ENCODE measurements at places on chromosomes 12 and 14.

- DNase-seq, result no peak
These were observed 37.1 kb upstream of the AMN1 start for GRCh38 chr12:31765931-31766330.

- DNase-seq, result peak; percentile 82
These were observed 194.0 kb downstream of the ZFP36L1 start for GRCh38 chr14:68598621-68599447.

- no peak for DNase-seq
These were observed 169.5 kb upstream of the RTL1 start for GRCh38 chr14:101072945-101073597.

DNA sequence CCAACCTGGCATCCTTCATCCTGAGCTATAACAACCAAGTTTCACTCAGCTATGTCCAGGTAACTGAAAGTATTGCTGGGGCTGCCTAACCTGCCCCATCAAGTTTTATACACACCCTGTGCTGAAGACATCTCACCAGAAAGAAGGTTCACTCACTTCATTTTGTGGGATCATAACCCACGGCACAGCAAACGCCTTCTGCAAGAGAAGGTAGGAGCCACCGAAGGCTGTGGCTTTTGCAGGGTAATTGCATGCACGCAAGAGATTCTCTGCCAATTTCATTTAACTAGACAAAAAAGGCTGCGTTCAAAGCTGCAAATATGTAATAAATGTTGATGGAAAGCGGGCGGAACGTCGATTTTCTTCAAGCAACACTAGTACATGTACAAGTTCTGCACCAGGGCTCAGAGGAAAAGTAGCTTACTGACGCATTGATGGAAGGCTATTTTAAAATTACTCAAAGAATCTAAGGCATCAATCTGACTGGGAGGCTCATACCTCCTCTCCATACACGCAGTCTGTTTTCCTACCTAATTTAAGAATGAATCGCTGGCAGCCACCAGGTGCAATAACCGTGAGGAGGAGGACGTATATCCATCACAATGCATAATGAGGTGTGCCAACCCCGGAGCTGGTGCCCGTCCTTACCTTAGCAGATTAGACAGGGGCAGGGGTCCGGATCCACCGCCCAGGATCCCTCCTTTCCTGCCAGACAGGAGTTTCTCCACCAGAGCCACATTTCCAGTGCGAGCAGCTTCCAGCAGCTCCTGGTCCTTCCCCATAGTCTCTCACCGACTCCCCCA lies 1.1 kb downstream of the ANKS1B start:
- no peak for DNase-seq

- no peak for DNase-seq
These were observed 34.4 kb downstream of the ITPR2 start for GRCh38 chr12:26798640-26799039.

DNA sequence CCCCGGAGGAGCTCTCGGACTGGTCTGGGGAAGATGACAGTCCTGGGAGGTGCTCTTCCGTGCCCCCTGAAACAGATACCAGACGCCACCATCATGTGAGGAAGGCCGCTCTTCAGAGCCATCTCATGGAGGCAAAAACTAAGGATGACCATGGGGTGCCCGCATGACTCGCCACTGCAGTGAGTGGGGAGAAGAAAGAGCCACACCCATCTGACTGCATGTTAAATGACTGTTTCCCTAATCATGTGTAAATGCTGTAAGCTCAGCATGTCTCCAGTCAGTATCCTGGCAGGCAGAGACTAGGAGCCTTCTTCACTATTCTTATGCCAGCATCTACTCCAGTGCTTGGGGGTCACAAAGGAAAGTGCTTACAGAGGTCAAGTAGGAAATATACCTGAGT lies 4.0 kb downstream of the STON2 start:
- DNase-seq, result no peak

DNA sequence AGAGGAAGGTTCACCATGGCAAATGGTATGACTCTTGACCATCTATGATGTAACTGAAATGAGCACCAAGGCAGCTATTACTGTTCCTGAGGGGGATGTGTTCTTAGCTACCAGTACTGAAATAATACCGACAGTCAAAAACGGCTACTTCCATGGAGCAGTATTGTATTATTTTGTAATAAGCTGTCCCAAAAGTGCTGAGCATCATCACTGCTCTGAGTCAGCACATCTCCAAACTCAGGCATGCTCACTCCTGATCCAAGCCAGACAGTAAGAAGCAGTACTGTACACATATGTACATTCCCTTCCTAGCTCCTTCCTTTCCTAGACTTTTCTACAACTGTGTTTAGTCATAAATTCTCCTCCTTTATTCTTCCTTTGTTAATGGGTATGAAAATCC lies 8.6 kb downstream of the VTI1B start:
- DNase-seq, result no peak

DNA sequence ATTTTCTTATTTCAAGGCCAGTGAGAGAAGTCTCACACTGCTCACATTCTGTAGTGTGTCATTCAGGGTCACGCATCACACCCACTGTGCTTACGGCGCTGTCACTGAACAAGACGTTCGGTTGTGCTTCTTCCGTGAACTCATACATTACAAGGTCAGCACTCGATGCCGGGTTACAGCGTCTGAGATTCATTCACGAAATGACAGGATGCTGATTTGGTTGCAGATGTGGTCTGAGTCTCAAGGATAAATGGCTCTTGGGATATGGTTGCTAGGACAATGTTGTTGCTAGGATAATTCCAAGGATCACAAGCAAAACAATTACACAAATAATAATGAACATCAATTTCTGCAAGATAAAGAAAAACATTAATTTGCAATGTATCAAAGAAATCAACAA lies 47.4 kb downstream of the STX2 start:
- no peak for DNase-seq

- DNase-seq, result no peak
These were observed 21.1 kb downstream of the CHGA start for GRCh38 chr14:92943855-92944570.

- DNase-seq, result no peak
These were observed 556 bp downstream of the MTHFD1 start for GRCh38 chr14:64388533-64389285.

DNA sequence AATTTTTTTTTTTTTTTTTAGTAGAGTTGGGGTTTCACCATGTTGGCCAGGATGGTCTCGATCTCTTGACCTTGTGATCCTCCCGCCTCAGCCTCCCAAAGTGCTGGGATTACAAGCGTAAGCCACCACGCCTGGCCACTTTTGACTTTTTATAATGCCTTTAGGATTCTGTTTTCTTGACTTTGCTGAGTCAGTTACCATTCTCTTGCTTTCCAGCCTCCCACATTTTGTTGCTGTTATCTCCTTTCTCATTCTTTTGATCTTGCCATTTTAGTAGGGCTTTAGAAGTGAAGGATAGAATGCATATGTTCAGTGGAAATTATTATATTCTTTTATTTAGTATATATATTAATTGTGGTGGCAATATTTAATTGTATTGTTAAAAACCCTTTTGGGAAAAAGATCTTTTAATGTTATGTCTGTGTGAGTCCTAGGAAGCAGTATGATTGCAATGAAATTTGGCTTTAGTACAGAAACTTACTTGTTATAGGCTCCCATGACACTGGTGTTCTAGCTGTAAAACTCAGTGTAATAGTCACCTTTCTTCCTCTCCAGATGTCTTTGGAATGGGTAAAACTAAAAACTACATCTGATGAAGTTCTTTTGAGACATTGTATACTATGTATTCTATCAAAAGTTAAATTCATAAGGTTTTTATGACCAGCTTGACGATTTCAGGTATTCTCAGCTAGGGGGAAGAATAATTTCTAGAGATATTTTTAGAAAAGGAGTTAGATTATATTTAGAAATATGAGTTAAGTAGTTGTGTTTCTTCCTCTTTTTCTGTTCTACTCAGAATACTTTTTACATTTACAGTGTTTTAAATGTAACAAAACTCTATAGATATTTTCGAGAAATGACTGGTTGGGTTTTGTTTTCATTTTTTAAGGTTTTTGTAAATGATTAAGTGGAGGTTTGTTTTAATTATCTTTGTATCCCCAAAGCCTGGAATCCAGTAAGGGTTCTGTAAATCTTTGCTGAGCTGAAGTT lies 74.7 kb downstream of the APAF1 start:
- DNase-seq, result no peak

- DNase-seq, result no peak
These were observed 3.4 kb downstream of the GLS2 start for GRCh38 chr12:56484566-56484965.

GRCh38 chr14:56046996-56047395 lies 71.2 kb upstream of the PELI2 start:
- no peak for DNase-seq

- peak; percentile 30 for DNase-seq
These were observed 138.5 kb upstream of the AMIGO2 start for GRCh38 chr12:47218191-47218654.

GRCh38 chr12:25789541-25789944 lies 168.9 kb upstream of the RASSF8 start:
- DNase-seq, result peak; percentile 29

DNA sequence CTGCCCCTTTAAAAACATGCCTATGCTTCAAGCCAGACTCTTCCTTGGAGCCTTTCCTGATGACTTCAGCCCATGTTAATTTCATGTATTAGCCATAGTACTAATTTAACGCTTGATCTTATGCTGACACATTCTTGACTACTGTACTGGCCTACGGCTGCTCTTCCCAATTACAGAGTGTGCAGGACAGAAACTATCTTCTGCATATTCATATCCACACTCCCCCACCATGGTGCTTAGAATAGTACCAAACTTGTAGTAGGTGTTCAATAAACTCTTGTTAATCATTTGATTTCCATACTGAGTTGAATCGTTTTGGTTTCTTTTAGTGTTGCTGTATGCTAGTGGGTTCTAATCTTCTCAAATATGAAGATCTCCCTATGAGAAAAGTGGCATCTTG lies 21.8 kb upstream of the DGLUCY start:
- no peak for DNase-seq

GRCh38 chr14:100238419-100239210 lies at the start of gene YY1:
TSS of gene YY1 (plus strand) at chr14:100239144. CDS start at chr14:100239245, 101 bp downstream.
- DNase-seq, result peak; percentile 95

DNA sequence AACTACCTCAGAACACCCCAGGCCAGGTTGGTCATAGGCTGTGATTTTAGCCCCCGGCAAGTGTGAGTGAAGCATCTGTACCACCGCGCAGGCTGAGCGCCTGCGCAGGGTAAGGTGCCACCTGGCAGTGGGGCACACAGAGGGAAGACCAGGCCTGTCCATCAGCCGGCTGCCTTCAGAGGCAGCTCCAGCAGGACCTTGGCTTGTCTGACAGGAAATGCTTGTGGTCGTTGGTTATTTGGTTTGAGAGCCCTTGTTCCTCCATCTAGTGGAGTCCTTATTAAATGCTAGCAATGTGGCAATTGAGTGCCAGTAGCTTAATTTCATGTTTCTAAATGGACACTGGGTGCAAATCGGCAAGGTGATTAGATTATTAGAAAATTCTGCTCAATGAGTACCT lies 27.5 kb downstream of the SLC25A29 start:
- DNase-seq, result peak; percentile 45

DNA sequence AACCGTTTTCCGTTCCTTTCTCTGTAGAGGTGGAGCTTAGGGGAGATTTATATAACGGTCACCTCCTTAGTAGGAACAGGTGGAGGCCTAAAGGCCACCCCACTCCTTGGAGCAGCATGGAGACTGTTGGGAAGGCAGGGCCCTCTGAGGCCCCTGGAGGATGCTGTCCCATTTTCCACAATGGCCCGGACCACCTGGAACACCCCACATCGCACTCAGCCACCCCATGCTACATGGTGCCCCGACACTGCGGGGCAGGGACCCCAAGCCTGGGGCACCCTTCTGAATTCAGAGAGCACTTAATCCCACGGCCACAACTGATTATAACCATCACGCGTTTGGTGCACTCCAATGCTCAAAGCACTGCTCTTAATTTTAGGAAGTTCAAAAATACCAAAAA lies 41.4 kb downstream of the C14orf132 start:
- DNase-seq, result no peak

DNA sequence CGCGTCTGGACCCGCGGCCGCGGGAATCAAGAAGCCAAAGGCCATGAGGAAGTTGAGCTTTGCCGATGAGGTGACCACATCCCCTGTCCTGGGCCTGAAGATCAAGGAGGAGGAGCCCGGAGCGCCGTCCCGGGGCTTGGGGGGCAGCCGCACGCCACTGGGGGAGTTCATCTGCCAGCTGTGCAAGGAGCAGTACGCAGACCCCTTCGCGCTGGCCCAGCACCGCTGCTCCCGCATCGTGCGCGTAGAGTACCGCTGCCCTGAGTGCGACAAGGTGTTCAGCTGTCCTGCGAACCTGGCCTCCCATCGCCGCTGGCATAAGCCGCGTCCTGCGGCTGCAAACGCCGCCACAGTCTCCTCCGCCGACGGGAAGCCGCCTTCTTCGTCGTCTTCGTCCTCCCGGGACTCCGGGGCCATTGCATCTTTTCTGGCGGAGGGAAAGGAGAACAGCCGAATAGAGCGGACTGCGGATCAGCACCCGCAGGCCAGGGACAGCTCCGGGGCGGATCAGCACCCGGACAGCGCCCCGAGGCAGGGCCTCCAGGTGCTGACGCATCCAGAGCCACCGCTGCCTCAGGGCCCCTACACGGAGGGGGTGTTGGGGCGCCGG lies 1.0 kb downstream of the INSM2 start:
- DNase-seq, result no peak

GRCh38 chr14:24136684-24137528 lies 912 bp downstream of the PSME1 start:
- no peak for DNase-seq

DNA sequence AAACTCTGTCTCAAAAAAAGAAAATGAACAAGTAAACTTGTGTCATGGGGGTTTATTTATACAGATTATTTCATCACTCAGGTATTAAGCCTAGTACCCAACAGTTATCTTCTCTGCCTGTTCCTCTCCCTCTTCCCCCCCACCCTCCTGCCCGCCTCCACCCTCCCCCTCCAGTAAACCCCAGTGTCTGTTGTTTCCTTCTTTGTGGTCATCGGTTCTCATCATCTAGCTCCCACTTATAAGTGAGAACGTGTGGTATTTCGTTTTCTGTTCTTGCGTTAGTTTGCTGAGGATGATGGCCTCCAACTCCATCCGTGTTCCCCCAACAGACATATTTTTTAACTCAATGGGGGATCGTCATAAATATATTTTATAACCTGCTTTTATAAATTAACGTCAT lies 12.3 kb downstream of the IL31 start:
- DNase-seq, result no peak

DNA sequence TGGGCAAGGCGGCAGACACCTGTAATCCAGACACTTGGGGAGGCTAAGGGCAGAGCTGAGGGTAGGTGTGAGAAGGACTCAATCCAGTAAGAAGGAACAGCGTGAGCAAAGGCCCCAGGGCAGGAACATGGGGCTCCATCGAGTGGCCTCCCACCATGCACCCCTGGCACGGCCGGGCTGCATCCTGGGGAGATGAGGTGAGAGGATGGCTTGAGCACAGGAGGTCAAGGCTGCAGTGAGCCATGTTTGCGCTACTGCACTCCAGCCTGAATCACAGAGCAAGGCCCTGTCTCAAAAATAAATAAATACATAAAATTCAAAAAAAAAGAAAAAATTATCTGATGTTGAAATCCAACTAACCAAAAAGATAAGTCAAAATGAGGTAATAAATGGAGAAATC lies 58.5 kb downstream of the ARL6IP4 start:
- no peak for DNase-seq

GRCh38 chr14:42222924-42223471 lies 616.3 kb downstream of the LRFN5 start:
- DNase-seq, result peak; percentile 45

- no peak for DNase-seq
These were observed 85.9 kb downstream of the RCOR1 start for GRCh38 chr14:102678394-102678793.

GRCh38 chr14:100108840-100109593 lies 43.8 kb downstream of the EVL start:
- DNase-seq, result no peak

All from pons (tissue), 1 donor.